ENCODE measurements at places on chromosomes 12 and 14.

DNA sequence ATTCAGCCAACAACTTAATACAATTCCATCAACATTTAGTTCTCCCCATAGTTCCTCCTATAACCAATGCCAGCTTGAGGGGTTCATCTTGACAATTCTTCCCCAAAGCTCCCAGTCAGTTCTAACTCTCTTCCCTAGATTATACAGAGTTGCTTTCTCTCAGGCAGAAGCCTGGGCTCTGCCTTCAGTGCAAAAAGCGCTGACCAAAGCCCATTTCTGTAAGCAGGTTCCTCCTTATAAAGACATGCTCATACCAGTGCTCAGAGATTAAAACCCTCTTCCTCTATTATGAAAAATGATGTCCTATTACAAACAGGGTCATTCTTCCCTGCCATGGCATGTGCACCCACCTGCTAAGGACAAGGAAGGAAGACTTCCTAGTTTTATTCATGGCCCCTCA, 16.2 kb downstream of the SPIC start:
- no peak for DNase-seq

DNA sequence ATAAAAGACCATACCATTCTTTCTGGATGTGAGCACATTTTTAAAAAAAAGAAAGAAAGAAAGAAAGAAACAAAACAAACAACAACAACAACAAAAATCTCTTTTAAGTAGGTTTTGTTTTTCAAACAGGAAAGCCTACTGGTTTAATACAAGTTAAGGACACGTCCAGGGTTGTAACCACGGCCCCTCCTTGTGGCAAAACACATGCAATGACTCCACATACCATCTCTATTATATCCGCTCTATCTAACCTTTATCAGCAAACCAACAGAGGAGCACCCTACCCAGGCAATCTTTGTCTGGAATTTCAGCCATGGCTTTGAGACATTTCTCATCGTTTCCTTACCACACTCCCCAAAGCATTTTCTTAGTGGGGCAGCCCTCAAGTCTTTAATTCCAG, 360.5 kb upstream of the TMPO start:
- peak; percentile 47 for DNase-seq

- DNase-seq: no peak
Observed at GRCh38 chr14:77338302-77338701, 17.5 kb downstream of the GSTZ1 start.

- peak; percentile 98 for DNase-seq
Observed at GRCh38 chr12:107515446-107515958, 170.1 kb upstream of the PWP1 start.

DNA sequence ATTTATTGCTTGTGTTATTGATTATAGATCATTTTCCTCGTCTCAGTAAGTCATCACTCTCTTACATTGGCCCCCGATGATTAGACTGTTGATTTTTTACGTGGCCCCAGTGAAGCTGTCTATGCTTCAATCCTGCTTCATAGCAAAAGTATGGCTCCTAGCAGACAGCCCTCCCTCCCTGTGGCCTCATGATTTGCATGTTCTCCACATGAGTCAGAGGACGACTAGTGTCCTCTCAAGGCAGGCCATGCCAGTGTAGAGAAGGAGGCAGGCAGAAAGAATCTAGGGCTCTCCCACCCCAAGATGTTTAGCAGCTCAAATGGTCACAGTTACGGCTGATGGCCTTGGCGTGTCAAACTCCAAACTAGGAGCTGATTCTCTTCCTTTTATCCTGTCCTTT, 59.6 kb downstream of the FIGNL2 start:
- no peak for DNase-seq

DNA sequence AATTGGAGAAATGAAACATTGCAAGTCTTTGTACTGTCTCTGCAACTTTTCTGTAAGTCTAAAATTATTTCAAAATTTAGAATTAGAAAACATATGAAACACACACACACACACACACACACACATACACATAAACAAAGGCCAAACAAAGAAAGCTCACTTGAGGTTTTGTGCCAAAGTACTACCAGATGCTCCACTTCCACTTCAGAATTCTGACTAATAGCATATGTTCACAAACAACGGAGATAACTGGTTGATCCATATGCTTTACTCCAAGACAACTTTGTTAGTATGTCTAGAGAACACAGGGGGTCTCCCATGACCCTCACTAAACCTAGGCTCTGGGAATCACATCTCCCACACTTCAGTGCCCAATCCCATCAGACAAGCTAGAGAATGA, 133.8 kb upstream of the CLEC14A start:
- no peak for DNase-seq

- DNase-seq: no peak
Observed at GRCh38 chr12:681568-682256, 18.5 kb upstream of the NINJ2 start.

DNA sequence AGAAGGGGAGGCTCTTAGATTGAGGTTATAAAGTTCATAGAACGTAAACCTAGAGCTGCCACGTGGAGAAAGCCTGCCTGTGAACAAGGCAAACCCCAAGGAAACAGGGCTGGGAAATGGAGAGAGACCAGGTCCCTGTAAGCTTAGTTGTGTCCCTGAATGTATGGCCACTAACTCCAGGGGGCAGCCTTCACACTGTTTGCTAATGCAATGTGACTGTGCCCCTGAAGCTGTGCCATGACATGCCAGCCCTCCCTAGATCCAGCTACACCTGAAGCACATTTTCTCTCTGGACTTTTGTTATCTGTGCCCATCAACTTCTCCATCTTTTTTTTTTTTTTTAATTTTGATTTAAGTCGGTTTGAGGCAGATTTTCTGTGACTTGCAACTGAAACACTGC, 60.6 kb upstream of the TMCC3 start:
- DNase-seq: no peak

GRCh38 chr12:46356655-46357437, 15.7 kb downstream of the SLC38A2 start:
- DNase-seq: no peak

DNA sequence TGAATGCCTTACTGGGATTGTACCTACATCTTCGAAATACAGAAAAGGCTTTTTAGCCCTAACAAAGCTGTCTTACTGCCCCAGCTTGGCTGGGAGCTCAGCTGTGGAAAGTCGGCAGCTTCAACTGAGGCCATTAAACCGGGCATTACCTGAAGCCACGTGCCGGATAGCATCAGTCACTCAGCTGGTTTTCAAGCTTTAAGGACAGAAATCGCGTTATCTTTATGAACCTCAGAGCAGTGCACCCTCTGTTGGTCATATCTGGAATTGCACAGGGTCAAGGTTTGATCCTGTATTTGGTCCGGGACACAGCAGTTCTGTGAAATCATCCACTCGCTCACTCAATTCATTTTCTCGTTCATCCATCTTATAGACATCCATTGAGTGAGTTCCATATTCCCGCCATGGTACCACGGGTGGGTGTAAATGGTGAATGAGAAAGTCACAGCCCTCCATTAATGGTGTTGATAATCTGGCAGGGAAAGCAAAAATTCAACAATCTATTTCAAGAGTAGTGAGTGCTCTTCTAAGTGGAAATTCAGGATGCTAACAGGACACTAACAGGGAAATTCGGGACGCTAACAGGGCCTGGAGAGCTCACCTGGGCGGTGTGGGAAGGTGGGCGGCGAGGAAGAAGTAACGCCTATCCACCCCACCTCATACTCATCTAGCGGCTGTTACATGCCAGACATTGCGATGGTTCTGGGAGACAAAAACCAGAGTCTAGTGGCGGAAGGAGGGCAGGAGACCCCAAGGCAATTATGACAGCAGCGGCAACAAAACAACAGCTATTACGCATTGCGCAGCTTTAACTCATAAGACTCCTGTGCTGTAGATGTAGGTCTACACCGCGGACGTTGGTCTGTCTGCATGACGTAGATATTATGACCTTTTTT, 60.6 kb upstream of the TCL1A start:
- peak; percentile 46 for DNase-seq

GRCh38 chr12:121966959-121967358, 48.6 kb downstream of the CFAP251 start:
- no peak for DNase-seq

GRCh38 chr12:24134092-24134491, 184.6 kb upstream of the SOX5 start:
- DNase-seq: no peak

- DNase-seq: no peak
Observed at GRCh38 chr12:53069621-53070410, 9.4 kb downstream of the SPRYD3 start.

GRCh38 chr12:26622601-26623000, 210.4 kb downstream of the ITPR2 start:
- DNase-seq: no peak

DNA sequence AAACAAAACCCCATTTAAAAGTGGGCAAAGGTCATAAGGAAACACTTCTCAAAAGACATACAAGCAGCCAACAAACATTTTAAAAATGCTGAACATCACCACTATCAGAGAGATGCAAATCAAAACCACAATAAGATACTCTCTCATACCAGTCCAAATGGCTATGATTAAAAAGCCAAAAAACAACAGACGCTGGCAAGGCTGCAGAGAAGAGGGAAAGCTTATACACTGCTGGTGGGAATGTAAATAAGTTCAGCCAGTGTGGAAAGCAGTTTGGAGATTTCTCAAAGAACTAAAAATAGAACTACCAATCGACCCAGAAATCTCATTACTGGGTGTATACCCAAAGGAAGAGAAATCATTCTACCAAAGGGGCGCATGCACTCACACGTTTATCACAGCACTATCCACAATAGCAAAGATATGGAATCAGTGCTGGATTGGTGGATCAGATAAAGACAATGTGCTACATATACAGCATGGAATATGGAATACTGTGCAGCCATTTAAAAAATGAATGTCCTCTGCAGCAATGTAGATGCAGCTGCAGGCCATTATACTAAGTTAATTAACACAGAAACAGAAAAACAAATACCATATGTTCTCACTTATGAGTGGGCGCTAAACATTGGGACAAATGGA, 102.1 kb upstream of the DAAM1 start:
- no peak for DNase-seq

GRCh38 chr12:45756666-45757065, 27.2 kb downstream of the ARID2 start:
- no peak for DNase-seq

- peak; percentile 15 for DNase-seq
Observed at GRCh38 chr12:102957339-102958050, at the start of gene ASCL1. Gene ASCL1, plus strand, starts transcription at chr12:102957674. Its CDS starts 571 bp downstream, at chr12:102958245.

DNA sequence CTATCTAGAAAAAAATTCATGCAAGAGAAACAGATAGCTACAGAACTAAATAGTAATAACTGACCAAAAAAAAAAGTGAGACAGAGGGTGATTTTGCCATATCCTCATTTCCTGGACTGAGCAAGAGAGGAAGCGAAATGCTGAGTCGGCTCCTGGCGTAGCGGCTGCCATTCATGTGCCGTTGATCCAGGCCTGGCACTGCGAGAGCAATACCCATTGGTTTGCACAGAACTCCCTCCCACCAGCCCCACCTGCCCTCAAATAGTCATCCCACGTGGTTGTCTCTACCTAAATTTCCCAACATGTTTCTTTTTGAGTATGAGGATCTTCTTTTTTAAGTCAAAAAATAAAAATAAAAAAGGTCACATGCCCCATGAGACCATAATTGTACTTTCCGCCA, 9.4 kb upstream of the WNT5B start:
- peak; percentile 51 for DNase-seq

DNA sequence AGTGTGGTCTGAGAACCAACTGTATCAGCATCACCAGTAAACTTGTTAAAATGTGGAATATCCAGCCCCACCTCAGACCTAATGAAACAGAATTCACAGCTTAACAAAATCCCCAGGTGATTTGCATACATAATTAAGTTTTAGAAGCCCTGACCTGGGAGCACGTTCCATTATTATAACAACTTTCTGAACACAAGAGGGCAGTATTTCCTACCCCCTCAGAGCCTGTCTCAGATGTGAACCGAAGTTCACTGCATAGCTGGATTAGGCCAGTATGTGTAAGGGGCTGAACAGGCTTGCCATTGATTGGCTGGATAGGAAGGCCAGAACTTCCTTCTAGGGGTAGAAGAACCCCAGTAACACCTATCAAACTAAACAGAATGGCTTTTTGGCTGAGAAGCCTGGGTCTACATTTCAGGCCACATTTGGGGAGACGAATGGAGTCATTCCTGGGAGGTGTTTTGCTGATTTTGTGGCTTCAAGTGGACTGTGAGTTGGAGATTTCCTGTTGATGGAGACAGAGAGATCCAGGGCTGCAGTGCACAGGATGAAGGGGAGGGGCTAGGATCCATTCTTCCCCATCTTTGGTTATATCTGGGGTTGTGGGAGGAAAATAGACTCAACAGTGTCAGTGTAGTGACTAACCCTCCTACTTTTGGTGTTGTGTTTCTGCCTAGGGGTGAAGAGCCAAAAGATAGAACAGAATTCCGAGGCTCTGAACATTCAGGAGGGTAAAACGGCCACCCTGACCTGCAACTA, 94.7 kb upstream of the OR4E1 start:
- DNase-seq: peak; percentile 7

DNA sequence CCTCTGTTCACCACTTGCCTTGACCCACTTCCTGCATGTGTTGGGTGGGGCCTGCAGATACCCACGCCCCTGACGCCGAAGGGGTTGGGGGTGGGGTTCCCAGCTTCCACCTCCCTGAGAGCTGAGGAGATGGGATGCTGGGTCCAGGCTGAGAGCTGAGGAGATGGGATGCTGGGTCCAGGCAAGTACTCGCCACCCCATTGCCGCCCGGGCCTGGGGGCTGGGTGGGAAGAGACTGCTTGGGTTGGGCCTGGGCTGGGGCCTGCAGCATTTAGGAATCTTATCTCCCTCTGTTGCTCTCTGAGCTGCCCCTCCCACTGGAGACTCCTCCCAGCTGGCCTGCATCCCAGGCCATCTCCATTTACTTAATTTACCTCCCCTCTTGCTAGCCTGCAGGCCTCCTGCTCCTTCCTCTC, 17.4 kb downstream of the TEAD4 start:
- no peak for DNase-seq

Data from kidney capillary endothelial cell (primary cell).